Activated gamma-delta T cell treated with Interleukin-2 at 50 U/mL for 16 hours (primary cell): ENCODE measurements at places on chromosomes 7 and 10.

GRCh38 chr7:100007887-100008286 is 7.5 kb upstream of the ZKSCAN1 start:
- no peak for DNase-seq

DNA sequence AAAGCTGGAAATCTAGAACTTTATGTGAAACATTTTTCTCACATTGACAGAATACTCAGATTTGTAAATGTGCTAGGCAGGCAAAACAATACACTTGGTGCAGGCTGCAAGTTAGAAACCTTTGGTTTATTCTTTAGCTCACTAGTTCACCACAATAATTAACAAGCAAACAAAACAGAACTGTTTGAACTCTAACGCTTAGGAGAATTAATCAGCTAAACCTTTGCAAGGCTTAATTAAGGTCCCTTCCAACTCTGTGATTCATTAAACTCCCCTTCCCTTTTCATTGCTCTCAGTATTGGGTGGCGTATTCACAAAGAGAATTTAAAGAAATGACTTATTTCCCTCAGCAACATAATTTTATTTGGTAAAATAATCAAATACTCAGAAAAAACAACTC is 99.0 kb downstream of the PON1 start:
- DNase-seq, result no peak

DNA sequence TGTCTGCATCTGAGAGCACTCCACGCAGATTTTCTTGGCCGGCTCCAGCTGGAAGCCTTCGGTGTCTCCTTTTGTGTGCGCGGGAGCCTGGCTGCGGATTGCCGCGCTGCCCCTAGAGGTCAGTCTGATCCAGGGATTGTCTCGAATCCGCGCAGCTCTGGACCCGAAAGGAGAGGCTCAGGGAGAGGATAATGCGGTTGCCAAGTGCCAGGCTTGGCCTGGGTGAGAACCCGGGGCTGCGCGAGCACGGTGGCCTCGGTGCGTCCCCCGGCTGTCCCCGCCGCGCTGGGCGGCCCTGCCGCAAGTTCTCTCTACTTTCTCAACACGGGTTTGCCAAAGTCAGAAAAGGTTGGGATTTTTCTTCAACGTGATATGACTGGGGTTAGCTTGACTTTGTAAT is 140.9 kb downstream of the ADCYAP1R1 start:
- no peak for DNase-seq

DNA sequence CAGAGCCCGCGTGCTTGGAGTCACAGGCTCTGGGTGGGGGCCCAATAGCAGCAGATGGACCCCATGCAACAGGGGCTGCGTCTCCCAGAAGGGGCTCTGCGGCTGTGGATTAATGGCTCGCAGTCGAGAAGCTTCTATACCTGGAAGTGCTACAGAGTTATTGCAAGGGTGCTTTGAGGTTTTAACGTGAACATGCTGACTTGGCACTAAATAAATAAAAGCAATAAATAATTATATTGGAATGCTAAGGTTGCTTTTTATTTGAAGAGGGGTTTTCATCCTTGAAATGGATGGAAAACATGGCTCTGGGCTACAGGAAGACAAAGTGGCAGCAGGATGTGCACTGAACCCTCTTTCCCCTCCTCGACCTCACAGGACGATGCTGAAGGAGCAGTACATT is 122.4 kb downstream of the PAXIP1 start:
- DNase-seq, result no peak

DNA sequence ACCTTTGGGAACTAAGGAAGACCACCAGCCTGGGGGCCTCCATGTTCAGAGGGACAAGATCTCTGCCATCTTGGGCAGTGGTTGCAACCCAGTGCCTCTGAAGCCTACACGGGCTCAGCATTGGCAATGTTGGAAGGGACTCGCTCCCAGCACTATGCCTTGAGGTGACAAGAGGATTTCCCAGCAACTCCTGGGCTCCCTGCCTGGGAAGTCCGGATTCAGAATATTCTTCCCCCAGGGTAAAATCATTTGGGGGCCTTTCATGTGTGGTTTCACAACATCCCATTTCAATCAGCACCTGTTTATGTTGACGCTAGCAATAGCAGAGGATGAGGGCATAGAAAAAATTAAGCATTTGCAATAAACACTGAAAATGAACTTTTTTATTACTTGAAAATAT is 509.8 kb upstream of the MGMT start:
- no peak for DNase-seq
